ENCODE measurements at places on chromosomes 13 and 19.

GRCh38 chr19:4368128-4368820 is 24.9 kb downstream of the MPND start:
- no peak for DNase-seq

DNA sequence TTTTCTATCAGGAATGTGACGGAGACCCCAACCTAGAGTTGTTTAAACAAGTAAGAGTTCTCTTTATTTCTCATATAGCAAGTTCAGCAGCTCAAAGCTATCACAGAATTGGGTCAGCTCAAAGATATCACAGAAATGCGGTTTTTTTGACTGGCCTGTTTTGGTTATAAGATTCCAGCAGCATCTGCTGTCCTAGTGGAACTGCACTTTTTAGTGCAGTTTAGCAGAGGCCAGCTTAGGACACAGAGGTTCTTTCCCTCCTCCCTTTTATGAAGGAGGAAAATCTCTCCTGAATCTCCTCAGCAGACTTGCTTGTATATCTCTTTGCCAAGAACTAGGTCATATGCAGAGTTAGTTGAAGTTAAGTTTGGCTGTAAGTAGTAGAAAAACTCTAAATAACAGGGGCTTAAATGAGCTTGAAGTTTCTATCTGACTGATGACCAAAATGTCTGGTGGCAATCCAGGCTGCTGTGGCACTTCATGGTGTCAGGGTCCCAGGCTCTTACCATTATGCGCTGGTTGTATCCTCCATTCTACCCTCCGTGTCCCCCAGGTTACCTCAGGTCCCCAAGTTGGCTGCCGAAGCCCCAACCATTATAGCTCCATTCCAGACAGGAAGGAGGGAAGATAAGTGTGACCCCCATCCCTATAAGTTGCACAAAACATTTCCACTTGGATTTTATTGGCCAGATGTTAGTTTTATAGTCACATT is 6.6 kb downstream of the PPP2R1A start:
- DNase-seq: no peak

DNA sequence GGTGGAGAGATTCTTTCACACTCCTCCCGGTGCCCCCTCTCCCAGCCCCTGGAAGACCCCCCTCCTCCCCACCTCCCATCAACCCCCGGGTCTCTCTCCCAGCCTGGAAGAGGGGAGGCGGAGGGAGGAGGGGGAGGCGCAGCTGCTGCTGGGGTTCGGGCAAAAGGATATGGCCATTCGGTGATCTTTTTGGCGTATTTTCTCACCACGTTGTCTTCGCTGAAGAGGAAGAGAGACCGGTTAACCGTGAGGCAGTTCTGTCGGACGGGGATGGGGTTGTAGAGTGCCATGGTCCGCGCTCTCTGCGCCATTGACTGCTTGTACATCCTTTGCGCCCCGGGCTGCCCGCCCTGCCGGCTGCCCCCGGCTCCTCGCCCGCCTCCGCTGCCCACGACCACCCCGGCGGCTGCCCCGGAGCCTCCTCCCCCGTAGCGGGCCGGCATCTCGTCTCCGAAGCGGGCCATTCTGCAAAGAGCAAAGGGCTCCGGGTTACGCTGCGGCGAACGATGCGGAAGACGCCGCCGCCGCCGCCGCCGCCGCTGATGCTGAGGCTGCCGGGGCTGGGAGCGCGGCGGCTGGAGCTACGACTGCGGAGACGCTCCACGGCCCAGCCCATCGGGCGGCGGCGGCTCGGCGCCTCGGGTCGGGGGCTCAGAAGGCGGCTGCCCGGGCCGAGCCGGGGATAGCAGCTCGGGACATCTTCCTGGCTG is 363 bp downstream of the CACNA1A start:
- no peak for DNase-seq

DNA sequence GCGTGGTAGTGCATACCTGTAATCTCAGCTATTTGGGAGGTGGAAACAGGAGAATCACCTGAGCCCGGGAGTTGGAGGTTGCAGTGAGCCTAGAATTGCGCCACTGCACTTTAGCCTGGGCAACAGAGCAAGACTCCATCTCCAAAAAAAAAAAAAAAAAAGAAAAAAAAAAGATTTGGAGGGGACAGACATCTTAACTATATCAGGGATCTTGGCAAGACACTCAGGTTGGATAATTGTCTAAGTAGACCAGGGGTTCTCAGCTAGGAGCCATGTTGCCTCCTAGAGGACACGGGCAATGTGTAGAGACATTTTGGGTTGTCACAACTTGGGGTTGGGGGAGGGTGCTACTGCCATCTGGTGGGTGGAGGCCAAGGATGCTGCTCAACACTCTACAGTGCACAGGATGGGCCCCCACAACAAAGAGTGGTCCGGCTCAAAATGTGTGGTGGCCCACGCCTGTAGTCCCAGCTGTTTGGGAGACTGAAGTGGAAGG is 1.9 kb upstream of the ZNF580 start:
- no peak for DNase-seq

DNA sequence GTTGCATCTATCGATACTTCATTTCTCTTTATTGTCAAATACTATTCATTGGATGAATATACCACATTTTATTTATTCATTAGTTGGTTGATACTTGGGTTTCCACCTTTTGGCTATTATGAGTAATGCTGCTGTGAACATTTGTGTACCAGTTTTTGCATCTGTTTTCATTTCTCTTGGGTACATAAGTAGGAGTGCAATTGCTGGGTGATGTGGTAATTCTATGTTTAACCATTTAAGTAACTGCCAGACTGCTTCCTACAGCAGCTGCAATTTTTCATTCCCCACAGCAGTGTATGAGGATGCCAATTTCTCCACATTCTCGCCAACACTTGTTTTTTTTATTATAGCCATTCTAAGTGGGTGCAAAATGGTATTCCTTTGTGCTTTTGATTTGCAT is 2.6 kb downstream of the KCNJ14 start:
- no peak for DNase-seq

- no peak for DNase-seq
These were observed 1037.9 kb downstream of the EFNB2 start for GRCh38 chr13:105497597-105497996.

DNA sequence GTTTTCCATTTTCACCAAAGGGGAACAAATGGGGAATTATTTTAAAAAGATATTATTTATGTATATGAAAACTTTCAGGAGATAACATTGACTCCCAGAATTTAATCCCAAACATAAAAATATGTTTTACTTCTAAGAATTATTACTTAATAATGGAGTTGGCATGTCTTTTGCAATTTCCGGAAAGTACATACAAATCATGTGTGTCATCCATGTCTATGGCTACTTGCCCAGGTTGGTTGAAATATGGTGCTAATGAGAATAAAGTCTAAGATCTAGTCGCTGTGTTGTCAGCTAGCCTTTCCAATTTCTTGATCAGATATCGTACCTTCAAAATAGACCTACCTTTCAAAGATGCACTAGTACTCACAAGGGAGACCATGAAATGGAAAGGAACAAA is 1003.2 kb upstream of the PCDH20 start:
- DNase-seq: no peak

DNA sequence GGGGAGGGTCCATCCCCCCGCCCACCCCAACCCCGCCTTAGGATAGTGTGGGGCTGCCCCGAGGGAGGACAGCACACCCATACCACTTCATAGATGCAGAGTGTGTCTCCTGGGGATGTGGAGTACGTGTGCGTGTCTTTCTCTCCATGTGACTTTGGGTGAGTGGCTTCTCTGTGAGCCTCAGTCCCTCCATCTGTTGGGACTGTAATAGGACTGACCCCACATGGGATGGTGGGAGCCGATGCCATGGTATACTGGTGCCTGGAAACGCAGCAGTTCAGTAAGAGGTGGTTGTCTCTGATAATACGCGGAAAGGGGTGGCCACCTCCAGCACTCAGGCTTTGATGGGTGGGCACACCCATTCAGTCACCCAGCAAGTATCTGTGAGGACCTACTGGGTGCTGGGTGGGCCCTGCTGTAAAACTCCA is 816 bp upstream of the PRKD2 start:
- no peak for DNase-seq

- no peak for DNase-seq
These were observed 107.7 kb upstream of the UQCRFS1 start for GRCh38 chr19:29320618-29321017.

- DNase-seq: no peak
These were observed 1.8 kb downstream of the DBP start for GRCh38 chr19:48635263-48635965.

DNA sequence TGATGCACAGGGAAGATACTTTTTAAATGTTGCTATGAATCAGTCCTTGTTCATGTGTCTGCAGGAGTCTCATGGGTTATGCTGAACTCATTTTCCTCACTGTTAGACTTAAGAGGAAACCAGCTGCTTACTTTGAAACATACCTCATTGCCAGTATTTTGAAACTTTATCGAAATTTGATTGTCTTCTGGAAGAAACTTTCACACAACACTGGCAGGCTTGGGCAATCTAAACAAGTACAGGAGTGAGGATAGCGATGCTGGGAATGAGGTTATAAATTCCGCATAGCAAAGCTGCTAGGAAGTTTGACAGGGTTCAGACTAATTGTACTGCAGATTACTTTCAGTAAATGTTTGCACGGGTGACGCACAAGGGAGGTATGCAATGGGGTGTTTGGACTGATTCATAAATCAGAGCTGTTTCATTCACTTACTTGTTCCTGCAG is 245.7 kb downstream of the DNAJC15 start:
- DNase-seq: peak; percentile 88

DNA sequence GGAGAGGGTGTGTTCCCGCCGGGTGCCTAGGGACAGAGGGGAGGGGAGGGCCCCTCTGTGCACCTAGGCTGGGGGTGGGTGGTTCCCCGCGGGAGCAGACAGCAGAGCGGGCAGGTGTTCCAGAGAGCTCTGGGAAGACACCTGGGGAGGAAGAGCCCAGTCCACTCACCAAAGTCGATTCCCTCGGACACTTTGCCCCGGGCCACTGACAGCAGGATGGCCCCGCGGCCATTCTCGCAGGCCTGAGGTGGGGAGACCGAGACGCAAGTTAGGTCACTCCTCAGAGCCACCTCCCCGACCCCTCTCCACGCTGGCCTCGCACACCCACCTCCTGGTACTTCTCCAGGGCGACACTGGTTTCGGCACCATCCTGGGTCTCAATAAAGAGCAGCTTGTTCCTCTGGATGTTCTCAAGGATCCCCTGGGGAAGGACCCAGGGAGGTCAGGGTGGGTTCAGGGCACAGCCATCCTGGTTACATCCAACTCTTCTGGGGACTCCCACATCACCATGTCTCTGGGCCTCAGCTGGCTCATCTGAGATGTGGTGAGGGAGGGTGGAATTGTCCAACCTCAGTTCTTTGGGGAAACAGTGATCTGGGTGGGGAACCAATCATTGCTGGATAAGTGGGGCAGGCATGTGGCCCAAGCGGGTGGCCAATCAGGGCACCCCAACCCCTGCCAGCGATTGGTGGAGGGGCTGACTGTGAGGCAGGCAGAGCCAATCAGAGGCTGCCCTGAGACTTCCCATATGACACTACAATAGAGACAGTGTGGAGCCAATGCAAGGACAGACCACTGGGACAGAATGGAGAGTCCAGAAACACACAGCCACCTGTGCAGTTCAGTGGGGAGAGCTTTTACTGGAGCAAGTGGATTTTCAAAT is 12.6 kb downstream of the KLC3 start:
- DNase-seq: no peak

DNA sequence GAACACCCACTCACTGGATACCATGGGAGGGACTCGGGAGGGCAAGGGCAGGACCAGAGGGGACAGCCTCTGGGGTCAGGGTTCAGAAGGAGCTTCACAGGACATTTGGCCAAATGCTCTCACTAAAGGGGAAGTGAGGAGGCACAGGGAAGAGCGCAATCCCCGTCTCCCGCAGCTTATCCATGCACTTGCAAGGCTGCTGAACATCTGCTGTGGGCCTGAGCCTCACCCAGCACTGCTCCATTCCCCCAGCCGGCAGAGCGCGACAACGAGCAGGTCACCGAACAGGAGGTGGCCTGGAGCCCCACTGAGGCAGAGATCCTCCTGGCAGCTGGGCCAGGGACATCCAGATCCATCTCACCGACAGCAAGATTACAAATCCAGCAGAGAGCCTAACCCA is 23.3 kb downstream of the ELAVL1 start:
- no peak for DNase-seq

DNA sequence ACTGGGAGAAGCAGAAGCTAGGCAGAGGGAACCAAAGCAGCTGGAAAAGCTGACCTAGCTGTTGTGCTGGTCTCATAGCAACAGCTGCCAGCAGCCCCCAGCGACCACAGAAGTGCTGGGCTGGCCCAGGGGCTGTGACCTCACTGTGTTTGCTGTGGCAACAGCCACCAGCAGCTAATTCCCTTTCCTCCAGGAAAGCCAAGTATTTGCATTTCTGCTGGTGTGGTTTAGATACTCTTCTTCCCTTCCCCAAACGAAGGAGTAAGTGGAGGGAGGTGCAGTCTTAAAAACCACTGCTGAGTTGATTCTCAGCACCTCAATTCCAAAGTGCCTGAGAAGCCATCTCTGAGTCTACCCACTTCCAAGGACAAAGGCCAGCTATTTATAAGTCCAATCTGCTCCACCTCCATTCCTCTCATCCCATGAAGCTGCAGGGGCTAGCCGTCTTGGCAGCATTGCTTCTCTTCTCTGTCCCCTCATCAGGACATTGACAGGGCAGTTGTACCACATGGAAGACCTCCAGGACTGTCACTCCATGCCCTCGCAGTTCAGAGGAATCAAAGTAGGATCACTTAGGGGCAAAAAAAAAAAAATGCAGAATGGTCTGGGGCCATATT is 11.5 kb upstream of the CCDC97 start:
- DNase-seq: peak; percentile 91

DNA sequence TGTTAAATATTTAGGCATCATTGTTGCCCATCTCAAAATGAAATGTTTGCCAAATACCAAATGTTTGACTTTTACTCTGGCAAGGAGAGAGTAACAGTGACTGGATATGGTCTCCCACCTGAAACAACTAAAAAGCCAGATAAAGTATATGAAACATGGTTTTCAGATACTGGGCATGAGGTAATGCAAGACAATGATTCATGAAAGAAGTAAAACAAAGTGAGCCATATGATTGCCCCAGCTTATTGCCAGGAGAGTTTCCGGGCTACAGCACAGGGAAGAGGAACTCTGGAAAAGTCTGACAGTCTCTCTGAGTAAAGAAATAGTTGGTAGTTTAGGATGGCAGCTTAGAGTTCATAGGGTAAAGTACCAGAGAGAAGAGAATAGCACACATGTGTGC is 354.6 kb downstream of the DNAJC15 start:
- DNase-seq: peak; percentile 14

- no peak for DNase-seq
These were observed 2.9 kb downstream of the C13orf46 start for GRCh38 chr13:113970810-113971470.

DNA sequence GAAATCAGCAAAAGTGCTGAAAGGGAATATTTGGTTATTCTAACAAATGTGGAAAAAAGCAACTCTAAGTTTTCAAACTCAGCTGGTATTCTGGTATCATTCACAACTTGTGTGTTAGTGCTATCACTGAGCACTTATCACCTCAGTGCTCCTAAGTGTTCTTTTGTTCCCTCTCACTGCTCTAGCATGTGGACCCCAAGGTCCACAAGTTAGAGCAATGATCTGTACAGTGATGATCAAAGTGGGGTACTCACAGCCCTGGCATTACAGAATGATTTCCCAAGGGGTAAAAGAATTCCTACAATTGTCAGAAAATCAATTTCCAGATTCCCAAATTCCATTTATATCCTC is 575.0 kb downstream of the DIAPH3 start:
- DNase-seq: no peak
